NCI-H1436 treated with DMSO at 0.1 percent for 48 hours (cell line): ENCODE measurements at places on chromosomes 4 and X.

GRCh38 chr4:21795091-21795490, 153.5 kb downstream of the KCNIP4 start:
- no peak for DNase-seq

DNA sequence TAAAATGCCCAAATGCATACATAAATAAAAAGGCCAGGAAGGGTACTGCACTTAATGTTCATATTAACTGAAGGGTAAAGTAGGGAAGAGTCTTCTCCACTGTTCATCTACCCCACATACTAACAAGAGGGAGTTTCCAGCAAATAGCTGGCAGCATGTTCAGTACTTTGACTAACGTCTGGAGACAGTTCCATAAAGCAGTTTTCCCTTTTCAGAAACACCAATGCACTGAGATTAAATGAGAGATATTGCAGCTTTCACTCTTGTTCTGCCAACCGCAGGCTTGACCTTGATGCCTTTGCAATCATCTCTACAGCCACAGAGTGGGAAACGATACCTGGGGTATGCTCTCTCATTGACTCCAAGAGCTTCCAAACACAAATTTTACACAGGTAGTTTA, 2123.1 kb upstream of the TENM3 start:
- DNase-seq, result no peak

- DNase-seq, result no peak
These were observed 109.4 kb upstream of the TLL1 start for GRCh38 chr4:165763640-165764039.

GRCh38 chr4:151852202-151852601, 91.4 kb upstream of the GATB start:
- no peak for DNase-seq

- no peak for DNase-seq
These were observed 315.4 kb downstream of the PPP3CA start for GRCh38 chr4:101031971-101032370.

DNA sequence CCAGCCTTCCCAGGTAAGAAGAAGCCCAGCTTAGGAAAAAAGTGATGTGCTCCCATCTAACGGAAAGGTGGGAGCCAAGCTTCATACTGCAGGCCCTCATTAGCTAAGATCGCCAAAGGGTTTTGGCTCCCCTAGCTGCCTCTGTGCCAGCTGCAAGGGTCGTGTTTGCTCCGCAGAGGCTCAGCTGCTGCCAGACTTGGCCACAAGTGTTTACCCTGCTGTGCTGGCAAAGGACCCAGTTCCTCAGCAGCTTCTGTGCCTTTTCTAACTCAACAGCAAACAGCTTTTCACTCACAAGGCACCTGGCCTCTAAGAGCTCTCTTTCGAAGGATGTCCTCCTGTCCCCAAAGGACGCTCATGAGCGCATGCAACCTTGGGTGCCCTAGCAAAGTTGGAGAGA, 12.2 kb upstream of the VMA21 start:
- DNase-seq, result no peak

GRCh38 chrX:19686876-19687275, 171.6 kb upstream of the MAP3K15 start:
- DNase-seq, result no peak

DNA sequence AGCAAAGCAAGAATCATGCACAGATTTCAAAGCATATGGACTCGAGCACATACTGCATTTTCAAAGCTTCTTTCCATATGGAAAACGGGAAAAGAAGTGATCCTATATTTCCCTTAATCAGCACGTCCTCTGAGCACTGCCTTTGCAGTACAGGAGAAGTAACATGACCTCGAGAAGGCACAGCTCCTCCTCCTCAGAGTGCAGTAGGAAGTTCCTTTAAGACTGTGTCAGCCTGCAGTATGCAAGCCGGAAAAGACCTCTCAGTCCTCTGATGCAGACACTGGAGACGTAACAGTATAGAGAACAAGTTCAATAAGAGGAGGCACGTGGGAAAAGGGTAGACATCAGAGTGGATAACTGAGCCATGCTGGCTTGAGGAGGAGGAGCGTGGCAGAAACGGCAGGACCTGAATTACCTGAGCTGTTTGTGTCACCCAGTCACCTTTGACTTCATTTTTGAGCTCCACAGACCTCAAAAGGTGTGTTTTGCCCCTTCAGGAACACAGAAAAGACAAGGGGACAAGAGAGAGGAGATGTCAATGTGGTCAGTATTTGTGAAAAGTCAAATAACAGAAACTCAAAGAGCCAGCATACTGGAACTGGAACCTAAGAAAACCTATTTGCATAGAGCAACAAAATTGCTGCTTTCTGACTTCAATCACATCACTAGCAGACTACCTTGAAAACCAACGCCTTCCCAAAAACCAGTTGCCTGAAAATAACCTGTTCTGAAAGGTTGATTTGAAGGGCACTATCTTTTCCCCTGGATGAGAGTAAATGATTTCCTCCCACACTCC, 20.8 kb downstream of the IRF2 start:
- DNase-seq, result no peak

DNA sequence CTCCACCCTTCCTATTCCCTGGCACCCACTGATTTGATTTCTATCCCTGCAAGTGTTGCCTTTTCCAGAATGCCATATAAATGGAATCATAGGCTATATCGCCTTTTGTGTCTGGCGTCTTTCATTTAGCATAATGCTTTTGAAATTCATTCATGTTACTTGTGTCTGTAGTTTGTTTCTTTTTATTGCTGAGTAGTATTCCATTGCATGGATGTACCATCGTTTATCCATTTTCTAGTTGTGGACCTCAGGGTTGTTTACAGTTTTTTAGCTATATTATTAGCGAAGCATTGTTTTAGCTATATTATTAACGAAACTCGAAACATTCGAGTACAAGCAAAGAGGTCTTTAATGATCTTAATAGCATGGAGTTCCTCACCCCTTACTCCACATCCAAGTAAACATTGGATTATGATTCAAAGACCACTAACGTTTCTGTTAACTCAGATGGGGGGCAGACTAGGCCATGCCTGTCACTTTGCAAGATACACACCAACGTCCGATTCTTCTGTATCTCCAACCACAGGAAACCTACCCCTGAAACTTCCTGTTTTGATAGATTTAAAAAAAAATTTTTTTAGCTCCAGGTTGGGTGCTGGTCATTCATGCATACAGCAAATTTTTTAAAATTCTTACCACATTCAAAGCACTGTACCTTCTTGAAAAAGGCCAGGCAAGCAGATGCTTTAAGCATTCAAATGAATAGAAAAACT, 1.1 kb downstream of the DCK start:
- DNase-seq, result no peak

GRCh38 chr4:148793221-148793620, 351.0 kb upstream of the NR3C2 start:
- no peak for DNase-seq

GRCh38 chr4:90189178-90189577, 62.0 kb downstream of the CCSER1 start:
- no peak for DNase-seq

DNA sequence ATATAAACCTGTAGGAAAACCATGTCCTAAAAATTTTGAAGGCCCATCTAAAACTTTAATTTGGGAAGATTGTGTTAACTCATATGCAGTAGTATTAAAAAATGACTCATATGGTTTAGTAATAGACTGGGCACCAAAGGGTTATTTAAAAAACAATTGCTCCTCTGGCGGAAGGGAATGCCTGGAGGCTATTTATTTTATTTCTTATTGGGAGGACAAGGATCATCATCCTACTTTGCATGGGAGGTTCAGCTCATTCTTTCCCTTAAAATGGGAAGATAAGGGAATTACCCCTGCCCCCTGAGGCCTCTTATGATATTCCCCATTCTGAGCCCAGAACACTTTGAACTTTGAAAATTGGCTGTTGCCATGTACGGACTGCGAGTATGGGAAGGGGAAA, 29.7 kb upstream of the MGST2 start:
- no peak for DNase-seq

GRCh38 chr4:174930895-174931294, 12.7 kb downstream of the ADAM29 start:
- DNase-seq, result no peak

GRCh38 chr4:183825346-183825745, 79.8 kb upstream of the STOX2 start:
- no peak for DNase-seq

DNA sequence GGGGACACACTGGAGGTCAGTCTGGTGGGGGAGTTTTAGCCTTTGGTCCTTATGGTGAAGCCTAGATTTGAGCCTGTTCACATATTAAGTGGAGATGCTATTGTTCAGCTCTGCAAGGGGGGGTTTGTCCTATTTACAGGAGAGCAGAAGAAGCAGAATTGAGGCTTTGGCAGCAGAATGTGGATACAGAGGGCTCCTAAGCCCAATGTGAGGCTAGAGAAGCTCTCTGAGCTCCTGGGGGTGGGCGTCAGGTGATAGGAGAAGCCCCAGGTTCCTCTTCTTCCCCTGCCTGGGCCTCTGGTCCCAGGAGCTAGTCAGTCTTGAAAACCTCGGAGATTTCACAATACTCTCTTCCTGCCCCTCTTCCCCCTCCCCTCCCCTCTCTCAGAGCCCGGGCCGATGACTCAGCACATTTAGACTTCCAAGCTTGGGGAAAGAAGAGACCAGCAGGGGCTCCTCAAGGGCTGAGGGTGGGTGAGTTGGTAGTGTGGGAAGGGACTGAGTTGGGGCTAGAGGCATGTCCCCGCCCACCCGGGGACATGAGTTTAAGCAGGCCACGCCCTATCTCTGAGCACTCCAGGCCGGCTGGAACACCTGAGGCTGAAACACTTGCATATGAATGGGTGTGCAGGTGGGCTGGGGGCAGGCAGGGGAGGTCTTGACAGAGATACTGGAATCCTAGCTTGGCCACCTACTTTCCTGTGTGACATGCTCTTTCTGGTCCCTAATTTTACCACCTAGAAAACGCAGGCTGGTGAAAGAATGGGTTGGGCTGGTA, 3.4 kb downstream of the TFE3 start:
- peak; percentile 33 for DNase-seq

GRCh38 chrX:137401092-137401491, 164.8 kb upstream of the ZIC3 start:
- DNase-seq, result no peak

DNA sequence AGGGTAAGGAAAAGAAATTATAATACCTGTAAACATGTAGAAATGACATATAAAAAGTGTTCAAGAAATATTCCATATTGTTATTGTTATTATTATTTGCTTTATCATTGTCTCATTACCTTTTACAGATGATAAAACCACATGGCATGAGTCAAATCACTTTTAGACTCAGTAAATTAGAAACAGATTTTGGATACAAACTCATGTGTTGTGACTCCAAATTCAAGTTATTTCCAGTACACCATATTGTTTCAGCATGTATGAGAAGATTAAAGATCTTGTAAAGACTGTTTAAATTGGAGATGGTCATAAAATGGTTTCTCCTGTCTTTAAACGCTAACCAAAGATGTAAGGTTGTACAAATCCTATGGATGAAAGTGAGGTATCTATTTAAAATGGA, 18.1 kb downstream of the PPP1R2C start:
- no peak for DNase-seq

DNA sequence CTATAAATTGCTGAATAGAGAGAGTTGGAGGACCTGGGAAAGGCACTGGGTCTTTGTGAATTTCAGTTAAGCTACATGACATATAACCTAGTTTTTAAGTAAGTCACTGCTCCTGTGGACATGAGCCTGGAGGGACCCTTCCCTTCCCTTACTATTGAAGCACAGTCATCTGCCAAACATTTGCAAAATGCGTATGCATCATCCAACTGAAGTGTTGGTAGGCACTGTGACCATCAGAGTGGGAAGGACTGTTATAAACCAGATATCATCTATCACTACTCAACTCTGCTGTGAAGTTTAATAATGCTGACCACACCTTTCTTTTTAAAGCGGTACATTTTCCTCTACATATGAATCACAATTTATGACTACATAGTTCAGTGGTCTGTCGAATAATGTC, 5.2 kb downstream of the GABRA3 start:
- no peak for DNase-seq

DNA sequence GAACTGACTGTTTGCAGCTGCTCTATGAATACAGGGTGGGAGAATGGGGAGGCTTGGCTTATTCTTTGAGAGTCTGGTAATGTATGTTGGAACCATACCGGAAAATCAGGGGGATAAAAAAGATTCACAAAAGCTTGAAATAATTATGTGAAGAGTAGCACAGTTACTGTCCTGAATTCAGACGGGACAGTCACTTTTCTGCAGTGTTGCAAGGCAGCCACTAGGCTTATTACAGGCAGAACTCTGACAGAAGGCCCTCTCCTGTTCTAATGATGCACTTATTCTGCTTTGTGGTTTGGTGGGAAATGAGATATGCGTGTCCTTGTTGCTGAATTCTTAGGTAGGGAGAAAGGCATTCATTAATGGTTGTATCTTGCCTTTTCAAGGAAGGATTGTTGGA, 37.2 kb downstream of the GUCY1B1 start:
- no peak for DNase-seq

DNA sequence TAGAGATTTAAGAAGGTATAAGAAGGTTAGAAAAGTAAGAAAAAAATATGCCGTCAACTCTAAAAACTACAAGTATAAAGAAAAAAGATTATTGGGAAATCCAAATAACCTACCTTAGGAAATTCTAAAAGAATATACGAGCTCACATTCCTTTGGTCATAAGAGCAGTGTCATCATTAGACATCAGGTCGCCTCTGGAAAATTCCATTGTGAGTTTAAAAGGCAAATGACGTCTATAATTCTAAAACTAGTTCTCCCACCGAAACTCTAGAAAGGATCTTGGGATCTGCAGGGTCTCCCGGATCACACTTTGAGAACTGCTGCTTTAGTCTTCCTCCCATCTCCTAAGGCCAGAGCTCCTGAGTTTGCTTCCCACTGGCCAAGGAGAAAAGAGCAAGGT, 518 bp upstream of the SAT1 start:
- no peak for DNase-seq

DNA sequence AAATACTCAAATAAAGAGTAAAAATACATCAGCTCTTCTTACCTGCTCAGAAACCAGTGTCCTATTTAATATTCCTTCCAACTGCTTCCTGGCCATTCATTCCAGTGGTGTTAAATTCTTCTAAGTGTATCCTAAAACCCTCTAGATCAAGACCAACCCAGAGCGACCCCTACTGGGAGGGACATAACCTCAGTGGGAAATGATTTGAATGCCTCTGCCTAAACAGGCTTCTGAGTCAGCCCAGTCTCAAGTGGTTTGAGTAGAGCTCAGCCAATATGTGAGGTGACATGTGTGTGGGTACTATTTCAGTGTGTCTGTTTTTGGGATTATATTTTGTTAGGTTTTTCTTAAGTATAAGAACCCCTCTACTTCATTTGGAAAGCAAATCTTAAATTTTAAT, 133.6 kb upstream of the ARHGEF9 start:
- no peak for DNase-seq

DNA sequence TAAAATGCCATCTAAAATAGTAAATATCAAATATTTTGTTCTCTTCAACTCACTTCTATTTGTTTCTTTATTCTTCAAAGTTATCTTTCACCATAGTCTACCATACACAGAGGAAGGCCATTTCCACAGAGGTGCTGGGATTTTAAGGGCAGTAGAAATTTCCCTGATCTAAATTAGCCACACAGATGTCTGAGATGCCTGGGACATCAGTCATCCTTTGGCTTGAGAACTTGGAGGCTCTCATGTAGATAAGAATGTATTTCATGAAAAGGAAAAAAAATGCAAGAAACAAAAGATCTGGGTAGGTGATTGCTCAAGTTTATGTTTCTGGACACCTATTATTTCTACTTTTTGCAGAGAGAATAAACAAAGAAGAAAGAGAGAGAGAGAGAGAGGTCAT, 1008.2 kb downstream of the NLGN4X start:
- no peak for DNase-seq

- DNase-seq, result no peak
These were observed 485.6 kb upstream of the GALNT7 start for GRCh38 chr4:172683021-172683420.

GRCh38 chr4:121112530-121112929, 40.2 kb upstream of the NDNF start:
- DNase-seq, result no peak

GRCh38 chrX:123803331-123803983, 56.4 kb upstream of the XIAP start:
- peak; percentile 63 for DNase-seq
